ENCODE measurements at places on chromosomes 1 and 21.

DNA sequence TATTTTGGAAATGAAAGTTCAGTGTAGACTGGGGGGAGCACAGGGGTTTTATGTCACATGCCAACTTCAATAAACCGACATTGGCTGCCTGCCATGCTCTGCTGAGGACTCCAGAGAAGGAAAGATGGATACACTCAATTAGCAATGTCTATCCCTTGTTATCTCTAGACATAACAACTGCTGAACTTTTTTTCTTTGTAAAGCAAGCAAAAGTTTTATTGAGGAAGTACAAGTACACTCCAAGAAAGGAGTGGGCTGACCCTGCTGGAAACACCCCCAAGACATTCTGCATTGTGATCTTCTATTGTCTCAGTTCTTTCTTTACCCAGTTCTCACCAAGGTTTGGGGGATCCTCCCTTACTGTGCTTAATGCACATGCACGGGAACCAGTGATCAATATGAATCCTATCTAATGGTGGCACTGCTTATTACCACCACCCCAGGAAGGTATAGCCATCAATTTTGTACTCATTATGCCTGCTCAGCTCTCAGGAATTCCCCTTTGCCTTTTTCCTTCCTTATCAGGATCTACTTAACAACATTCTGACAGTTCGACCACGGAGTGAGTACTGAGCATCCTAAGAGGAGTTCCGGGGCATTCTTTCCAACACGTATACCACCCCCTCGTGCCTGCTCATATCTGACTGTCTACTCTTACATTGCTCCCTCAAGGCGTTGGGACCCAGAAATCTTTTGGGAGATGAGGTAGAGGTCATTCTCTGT, 28.7 kb downstream of the SYNJ1 start:
- DNase-seq = no peak

- no peak for DNase-seq
Observed at GRCh38 chr1:32336591-32336932, 529 bp upstream of the MARCKSL1 start.

- DNase-seq = no peak
Observed at GRCh38 chr1:155703216-155703615, 14.3 kb downstream of the DAP3 start.

DNA sequence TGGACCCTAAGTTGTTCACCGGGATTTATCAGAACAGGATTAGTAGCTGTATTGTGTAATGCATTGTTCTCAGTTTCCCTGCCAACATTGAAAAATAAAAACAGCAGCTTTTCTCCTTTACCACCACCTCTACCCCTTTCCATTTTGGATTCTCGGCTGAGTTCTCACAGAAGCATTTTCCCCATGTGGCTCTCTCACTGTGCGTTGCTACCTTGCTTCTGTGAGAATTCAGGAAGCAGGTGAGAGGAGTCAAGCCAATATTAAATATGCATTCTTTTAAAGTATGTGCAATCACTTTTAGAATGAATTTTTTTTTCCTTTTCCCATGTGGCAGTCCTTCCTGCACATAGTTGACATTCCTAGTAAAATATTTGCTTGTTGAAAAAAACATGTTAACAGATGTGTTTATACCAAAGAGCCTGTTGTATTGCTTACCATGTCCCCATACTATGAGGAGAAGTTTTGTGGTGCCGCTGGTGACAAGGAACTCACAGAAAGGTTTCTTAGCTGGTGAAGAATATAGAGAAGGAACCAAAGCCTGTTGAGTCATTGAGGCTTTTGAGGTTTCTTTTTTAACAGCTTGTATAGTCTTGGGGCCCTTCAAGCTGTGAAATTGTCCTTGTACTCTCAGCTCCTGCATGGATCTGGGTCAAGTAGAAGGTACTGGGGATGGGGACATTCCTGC, 3.9 kb upstream of the OLFML3 start:
- DNase-seq = no peak

- no peak for DNase-seq
Observed at GRCh38 chr1:230122366-230123279, 55.6 kb downstream of the GALNT2 start.

DNA sequence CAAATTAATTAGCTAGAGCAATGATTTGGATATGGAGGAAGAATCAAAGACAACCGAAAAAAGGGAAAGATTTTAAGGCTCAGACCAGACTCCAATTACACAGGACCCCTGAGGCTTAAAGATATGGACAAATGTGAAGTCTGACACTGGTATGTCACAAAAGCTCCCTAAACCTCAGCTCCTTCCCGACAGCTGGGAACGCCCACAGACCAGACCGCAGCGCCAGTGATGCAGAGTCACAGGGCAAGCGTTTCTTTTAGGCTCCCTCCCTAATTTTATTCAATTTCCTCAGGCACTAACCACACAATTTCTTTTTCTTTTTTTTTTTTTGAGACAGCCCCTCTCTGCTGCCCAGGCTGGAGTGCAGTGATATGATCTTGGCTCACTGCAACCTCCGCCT, 40.2 kb downstream of the NID1 start:
- peak; percentile 92 for DNase-seq

- no peak for DNase-seq
Observed at GRCh38 chr1:245179706-245180105, 24.9 kb downstream of the KIF26B start.
